Smooth muscle cell of bladder (primary cell): ENCODE measurements at places on chromosomes 13 and 19. TPM values are rescaled to one million over a fixed set of nuclear protein-coding genes. Genes with fewer than 3 reads are reported as not detected.

The GRK1 gene
- under 0.01 TPM in 1 of 2 replicates, not detected in the other for total RNA-seq

The GAPDHS gene
- not detected in 2 replicates for total RNA-seq

The FCER2 gene
- total RNA-seq = not detected in 2 replicates

The TTC9B gene
- total RNA-seq = not detected in 2 replicates

The CEACAM4 gene
- not detected in 2 replicates for total RNA-seq

The CGB3 gene
- not detected in 2 replicates for total RNA-seq

The ZNF628 gene
- total RNA-seq = 0.57 and 1.3 TPM in 2 replicates
